Fibroblast of lung (primary cell): ENCODE measurements at places on chromosomes 16 and 17. TPM values are rescaled to one million over a fixed set of nuclear protein-coding genes. Genes with fewer than 3 reads are reported as not detected.

GRCh38 chr17:41538565-41538991 lies 10.5 kb upstream of the KRT19 start:
- H3K4me1 ChIP-seq, result peaks cover 4% of the 10 kb centered on the region
- no peaks in the 10 kb centered on the region for H3K27me3 ChIP-seq
- no peak overlapping the region for H3K27ac ChIP-seq

DNA sequence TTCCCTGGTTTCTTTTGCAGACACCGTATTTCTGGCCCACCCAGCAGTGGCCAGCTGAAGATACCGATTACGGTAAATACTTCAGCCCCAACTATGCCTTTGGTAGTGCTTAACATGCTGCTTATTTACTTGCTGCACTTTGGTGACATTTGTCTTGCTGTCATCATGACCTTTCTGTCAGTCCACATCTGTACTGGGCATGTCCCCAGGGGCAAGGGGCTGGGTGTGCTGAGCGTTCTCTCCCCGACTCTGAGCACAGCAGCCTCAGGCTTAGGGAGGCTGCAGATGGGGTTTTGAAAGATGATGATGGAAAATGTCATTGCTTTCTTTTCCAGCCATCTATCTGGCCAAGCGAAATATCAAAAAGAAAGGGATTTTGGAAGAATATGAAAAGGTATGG lies 23.3 kb downstream of the RGS9 start:
- no peak overlapping the region for H3K4me3 ChIP-seq
- H3K27ac ChIP-seq, result no peak overlapping the region
- H3K36me3 ChIP-seq, result no peaks in the 10 kb centered on the region
- no peak for DNase-seq

DNA sequence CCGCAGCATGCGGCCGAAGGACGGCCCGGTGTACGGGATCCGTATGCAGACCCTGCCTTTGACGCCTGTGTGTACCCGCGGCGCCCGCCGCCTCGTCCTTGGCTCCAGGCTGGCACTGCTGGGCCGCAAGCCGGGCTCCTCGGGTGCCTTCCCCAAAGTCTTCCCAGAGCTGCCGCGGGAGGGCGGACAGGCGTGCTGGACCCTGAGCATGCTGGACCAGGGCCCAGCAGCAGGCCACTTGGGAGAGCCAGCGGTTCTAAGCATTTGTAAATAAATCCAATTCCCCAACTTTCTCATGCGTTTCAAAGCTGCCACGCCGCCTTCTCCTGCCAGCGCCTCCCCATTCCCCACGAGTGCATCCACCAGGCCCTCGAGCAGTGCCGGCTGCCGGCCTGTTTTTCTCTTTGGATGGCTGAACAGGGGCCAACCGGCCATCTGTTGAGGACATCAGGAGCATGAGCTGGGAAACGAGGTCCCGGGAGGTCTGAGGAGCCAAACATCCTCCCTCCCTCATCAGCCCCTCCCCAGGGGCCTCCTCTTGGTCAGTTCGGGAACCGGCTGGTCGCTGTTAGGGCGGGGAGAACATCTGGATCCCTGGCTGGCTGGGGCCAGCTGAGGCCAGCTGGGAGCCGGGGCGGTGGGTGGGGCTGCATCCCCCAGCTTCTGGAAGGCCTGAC lies 20.5 kb upstream of the PABPN1L start:
- H3K4me1 ChIP-seq, result peaks cover 17% of the 10 kb centered on the region
- H3K27ac ChIP-seq, result peak overlapping the region; percentile 26
- H3K36me3 ChIP-seq, result no peaks in the 10 kb centered on the region
- no peak overlapping the region for H3K4me3 ChIP-seq
- DNase-seq, result no peak

Gene ODF4
- total RNA-seq, result not detected in 2 replicates

DNA sequence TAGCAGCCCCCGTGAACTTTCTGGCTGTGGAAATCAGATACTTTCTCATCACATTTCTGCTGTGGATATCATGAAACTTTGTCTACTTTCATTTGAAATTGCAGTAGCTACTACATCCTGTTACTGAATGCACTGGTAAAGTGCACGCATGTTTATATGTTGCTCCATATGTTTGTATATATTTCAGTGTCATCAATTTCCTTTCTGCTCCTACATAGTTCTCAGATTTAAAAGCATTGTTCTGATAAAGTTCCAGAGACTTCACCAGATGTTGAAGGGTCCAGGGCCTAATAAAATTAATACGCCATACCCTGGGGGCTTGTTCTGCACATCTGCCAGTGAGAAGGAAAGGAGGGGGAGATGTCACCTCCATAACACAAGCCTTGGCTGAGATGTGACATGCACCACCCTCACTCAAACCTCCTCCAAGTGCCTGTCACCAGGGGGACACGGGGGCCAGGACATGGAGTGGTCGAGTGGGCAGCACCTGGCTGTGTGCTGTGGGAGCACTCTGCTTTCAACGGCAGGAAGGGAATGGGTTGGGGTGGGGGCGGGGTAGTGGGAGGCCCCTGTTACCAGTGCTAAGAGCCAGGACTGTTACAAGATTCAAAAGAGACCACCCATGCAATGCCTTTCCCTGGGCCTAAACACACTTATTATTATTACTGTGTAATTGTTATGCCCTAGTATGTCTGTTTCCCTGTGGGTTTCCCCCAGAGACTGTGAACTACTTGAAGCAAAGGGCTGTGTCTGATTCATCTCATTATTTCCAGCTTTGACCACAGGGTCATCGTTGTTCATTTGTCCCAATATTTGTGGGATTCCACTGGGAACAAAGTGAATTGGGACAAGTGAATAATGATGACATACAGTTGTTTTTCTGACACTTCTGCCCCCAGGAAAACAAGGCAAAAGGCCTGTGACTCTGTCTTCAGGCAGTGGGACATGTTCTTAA lies 193.4 kb downstream of the FOXL1 start:
- peaks cover 9% of the 10 kb centered on the region for H3K27me3 ChIP-seq
- no peak overlapping the region for H3K4me3 ChIP-seq
- H3K36me3 ChIP-seq, result no peaks in the 10 kb centered on the region
- H3K27ac ChIP-seq, result no peak overlapping the region

Gene ETV4
- total RNA-seq, result 0.33 and 0.51 TPM in 2 replicates

- no peaks in the 10 kb centered on the region for H3K27me3 ChIP-seq
- H3K4me1 ChIP-seq, result no peaks in the 10 kb centered on the region
- no peak overlapping the region for H3K27ac ChIP-seq
These were observed 918.4 kb upstream of the SOX9 start for GRCh38 chr17:71202449-71202848.

- no peak for DNase-seq
- no peak overlapping the region for H3K27ac ChIP-seq
- H3K27me3 ChIP-seq, result no peaks in the 10 kb centered on the region
- no peak overlapping the region for H3K4me3 ChIP-seq
These were observed 35.9 kb downstream of the SLC6A4 start for GRCh38 chr17:30199600-30199999.

DNA sequence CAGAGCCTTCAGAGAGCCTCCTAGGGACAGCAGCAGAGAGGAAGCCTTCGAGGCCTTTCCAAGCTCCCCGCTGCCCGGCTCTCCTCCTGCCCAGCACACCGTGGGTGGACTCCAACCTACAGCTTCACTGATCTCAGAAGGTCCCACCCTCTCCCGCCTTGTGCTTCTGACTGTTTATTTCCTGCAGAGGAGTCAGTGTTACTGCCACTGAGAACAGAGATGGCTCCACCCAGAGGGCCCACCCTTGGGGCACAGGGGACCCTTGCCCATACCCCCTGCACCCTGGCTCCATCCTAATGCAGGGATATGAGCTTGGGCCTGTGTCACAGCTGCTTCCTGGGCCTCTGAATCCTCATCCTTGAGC lies 52.8 kb upstream of the TOB1 start:
- no peak for DNase-seq
- H3K36me3 ChIP-seq, result no peaks in the 10 kb centered on the region
- H3K27ac ChIP-seq, result no peak overlapping the region
- H3K4me1 ChIP-seq, result peaks cover 2% of the 10 kb centered on the region
- H3K4me3 ChIP-seq, result no peak overlapping the region

Gene KRTAP4-5
- total RNA-seq, result not detected in 2 replicates

GRCh38 chr16:85451641-85452363 lies 161.3 kb upstream of the GSE1 start:
- H3K4me1 ChIP-seq, result peaks cover 3% of the 10 kb centered on the region
- H3K27me3 ChIP-seq, result peaks cover 2% of the 10 kb centered on the region
- no peak overlapping the region for H3K27ac ChIP-seq
- no peaks in the 10 kb centered on the region for H3K36me3 ChIP-seq
- H3K4me3 ChIP-seq, result no peak overlapping the region
- DNase-seq, result no peak

GRCh38 chr17:81891303-81891552 lies 158 bp downstream of the ALYREF start:
- H3K27ac ChIP-seq, result peak overlapping the region; percentile 86
- H3K36me3 ChIP-seq, result peaks cover 31% of the 10 kb centered on the region
- H3K27me3 ChIP-seq, result no peaks in the 10 kb centered on the region
- peak overlapping the region; percentile 80 for H3K4me3 ChIP-seq
- DNase-seq, result no peak

Gene GPS2
- total RNA-seq, result 30.6 and 38.5 TPM in 2 replicates

DNA sequence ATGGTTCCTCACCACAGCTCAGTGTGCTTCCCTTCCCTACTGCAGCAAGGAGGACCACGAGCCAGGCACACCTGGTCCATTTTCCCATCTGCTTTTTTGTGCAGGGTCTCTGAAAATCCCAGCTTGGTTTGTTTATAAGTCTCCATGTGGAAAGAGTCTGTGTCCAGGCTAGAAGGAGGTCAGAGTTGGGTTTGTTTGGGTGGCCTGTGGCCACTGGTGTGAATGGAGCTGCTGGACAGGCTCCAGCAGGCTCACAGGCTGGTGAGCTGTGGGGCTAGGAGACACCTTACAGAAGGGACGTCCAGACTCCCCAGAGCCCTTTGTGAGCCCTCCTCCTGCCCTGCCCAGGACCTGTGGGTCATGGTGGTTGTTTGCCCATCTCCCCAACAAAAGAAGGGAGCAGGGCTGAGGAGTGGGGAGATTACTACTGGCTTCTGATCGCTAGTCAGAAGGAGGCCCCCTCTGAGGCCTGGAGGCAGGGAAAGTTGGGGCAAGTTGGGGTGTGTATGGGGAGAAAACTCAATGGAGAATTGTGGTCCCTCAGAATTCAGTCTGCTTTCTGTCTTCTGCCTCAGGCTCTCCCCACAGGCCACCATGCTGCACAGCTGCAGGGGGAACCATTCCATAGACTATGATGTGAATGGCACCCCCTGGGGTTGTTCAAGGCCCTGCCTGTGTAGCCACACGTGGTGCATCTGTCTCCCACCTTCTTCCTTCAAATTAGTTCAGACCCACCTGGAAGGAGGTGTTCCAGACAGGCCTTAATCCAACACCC lies 4.1 kb downstream of the RARA start:
- peaks cover 61% of the 10 kb centered on the region for H3K4me1 ChIP-seq
- no peak for DNase-seq
- H3K36me3 ChIP-seq, result no peaks in the 10 kb centered on the region
- H3K4me3 ChIP-seq, result no peak overlapping the region
- H3K27me3 ChIP-seq, result no peaks in the 10 kb centered on the region

Gene PRSS8
- total RNA-seq, result not detected in 2 replicates

GRCh38 chr17:676060-676700 lies 38.5 kb downstream of the VPS53 start:
- peak overlapping the region; percentile 5 for H3K4me3 ChIP-seq
- H3K27ac ChIP-seq, result peak overlapping the region; percentile 68
- H3K36me3 ChIP-seq, result no peaks in the 10 kb centered on the region
- H3K27me3 ChIP-seq, result no peaks in the 10 kb centered on the region
- DNase-seq, result peak; percentile 92

GRCh38 chr17:62321451-62321850 lies 58.9 kb upstream of the EFCAB3 start:
- H3K36me3 ChIP-seq, result no peaks in the 10 kb centered on the region
- no peaks in the 10 kb centered on the region for H3K4me1 ChIP-seq
- DNase-seq, result peak; percentile 54
- no peak overlapping the region for H3K4me3 ChIP-seq
- no peak overlapping the region for H3K27ac ChIP-seq

DNA sequence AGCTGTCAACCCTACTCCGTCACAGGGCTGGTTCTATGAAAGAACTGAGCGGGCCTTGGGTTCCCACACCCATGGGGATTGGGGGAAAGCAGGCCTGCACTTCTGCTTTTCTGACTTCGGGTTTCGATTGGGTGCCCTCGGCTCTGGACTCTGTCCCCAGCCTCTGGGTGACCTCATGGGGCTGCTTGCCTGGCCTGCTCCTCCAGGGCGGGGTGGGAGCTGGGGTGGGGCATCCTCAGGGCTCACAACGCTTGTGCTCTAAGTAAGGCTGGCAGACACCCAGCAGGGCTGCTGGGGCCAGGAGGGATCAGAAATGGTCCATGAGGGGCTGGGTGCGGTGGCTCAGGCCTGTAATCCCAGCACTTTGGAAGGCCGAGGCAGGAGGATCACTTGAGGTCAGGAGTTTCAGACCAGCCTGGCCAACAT lies 19.2 kb downstream of the ARHGAP27 start:
- H3K4me3 ChIP-seq, result no peak overlapping the region
- no peaks in the 10 kb centered on the region for H3K36me3 ChIP-seq
- no peaks in the 10 kb centered on the region for H3K4me1 ChIP-seq
- no peak for DNase-seq
- H3K27ac ChIP-seq, result no peak overlapping the region

- H3K4me3 ChIP-seq, result no peak overlapping the region
- no peaks in the 10 kb centered on the region for H3K27me3 ChIP-seq
- no peak overlapping the region for H3K27ac ChIP-seq
- DNase-seq, result no peak
- no peaks in the 10 kb centered on the region for H3K4me1 ChIP-seq
- H3K36me3 ChIP-seq, result no peaks in the 10 kb centered on the region
These were observed 4.3 kb upstream of the ZDHHC7 start for GRCh38 chr16:85015481-85016187.

GRCh38 chr17:79960788-79961522 lies 74.7 kb downstream of the TBC1D16 start:
- H3K4me3 ChIP-seq, result no peak overlapping the region
- peaks cover 2% of the 10 kb centered on the region for H3K4me1 ChIP-seq
- H3K36me3 ChIP-seq, result no peaks in the 10 kb centered on the region
- DNase-seq, result peak; percentile 26
- H3K27ac ChIP-seq, result no peak overlapping the region
- H3K27me3 ChIP-seq, result no peaks in the 10 kb centered on the region

- no peak overlapping the region for H3K4me3 ChIP-seq
- H3K36me3 ChIP-seq, result no peaks in the 10 kb centered on the region
- peaks cover 16% of the 10 kb centered on the region for H3K27me3 ChIP-seq
- no peaks in the 10 kb centered on the region for H3K4me1 ChIP-seq
These were observed 7.7 kb downstream of the USP6 start for GRCh38 chr17:5123343-5124124.

DNA sequence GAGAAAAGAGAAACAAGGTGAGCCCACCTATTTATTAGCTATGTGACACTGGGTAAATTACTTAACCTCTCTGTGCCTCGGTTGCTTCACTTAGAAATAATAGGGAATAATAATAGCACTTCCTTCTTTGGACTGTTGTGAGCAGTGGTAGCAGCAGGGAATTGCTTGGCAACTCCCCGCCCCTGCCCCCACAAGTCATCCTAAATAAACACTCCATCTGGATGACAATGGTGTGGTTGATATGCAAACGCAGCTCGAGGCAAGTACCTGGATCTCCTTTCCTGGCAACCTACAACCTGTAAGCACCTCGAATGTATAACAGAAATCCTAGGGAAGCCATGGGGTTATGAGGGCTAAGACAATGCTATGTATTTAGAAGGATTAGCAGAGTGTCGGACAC lies 9.1 kb downstream of the TEKT3 start:
- no peaks in the 10 kb centered on the region for H3K27me3 ChIP-seq
- H3K36me3 ChIP-seq, result no peaks in the 10 kb centered on the region
- DNase-seq, result no peak
- H3K4me3 ChIP-seq, result no peak overlapping the region
- no peaks in the 10 kb centered on the region for H3K4me1 ChIP-seq

- H3K4me3 ChIP-seq, result no peak overlapping the region
- DNase-seq, result no peak
- no peaks in the 10 kb centered on the region for H3K4me1 ChIP-seq
- H3K27me3 ChIP-seq, result no peaks in the 10 kb centered on the region
- no peak overlapping the region for H3K27ac ChIP-seq
These were observed 20.3 kb upstream of the FASN start for GRCh38 chr17:82118168-82118814.
